ENCODE measurements at places on chromosomes 4 and X. TPM values are rescaled to one million over a fixed set of nuclear protein-coding genes. Genes with fewer than 3 reads are reported as not detected.

Gene ITM2A
- 28.8 TPM for polyA plus RNA-seq

Gene NDST4
- polyA plus RNA-seq, result not detected

Gene NOX1
- polyA plus RNA-seq, result not detected

Gene LRCH2
- 0.86 TPM for polyA plus RNA-seq

Gene ZIC3
- not detected for polyA plus RNA-seq

Gene NEIL3
- not detected for polyA plus RNA-seq

Gene PPP2R2C
- 0.39 TPM for polyA plus RNA-seq

Gene JAKMIP1
- polyA plus RNA-seq, result not detected

DNA sequence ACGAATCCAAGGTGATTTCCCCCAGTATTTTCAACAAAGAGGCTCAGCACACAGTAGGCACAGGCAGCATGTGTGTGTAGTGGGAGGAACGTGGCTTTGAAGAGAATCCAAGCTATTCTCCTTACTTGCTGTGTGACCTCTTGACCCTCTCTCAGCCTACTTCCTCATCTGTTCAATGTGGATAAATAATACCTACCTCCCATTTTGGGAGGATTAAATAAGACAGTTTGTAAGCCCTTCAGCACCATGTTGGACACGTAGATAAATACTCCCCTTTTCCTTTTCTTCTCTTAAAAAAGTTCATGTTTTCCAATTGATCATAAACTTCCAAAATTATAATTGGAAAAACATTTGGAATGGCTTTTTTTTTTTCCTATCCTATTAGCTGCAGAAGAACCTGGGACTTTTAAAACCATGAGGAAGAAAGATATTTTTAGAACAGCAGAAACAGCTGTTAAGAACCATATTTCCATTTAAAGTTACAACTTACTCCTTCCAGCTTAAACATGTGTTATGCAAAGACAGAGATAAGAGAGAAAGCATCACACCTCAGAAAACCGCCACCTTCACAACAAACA, 56.1 kb upstream of the TMEM131L start:
- no peak for DNase-seq

DNA sequence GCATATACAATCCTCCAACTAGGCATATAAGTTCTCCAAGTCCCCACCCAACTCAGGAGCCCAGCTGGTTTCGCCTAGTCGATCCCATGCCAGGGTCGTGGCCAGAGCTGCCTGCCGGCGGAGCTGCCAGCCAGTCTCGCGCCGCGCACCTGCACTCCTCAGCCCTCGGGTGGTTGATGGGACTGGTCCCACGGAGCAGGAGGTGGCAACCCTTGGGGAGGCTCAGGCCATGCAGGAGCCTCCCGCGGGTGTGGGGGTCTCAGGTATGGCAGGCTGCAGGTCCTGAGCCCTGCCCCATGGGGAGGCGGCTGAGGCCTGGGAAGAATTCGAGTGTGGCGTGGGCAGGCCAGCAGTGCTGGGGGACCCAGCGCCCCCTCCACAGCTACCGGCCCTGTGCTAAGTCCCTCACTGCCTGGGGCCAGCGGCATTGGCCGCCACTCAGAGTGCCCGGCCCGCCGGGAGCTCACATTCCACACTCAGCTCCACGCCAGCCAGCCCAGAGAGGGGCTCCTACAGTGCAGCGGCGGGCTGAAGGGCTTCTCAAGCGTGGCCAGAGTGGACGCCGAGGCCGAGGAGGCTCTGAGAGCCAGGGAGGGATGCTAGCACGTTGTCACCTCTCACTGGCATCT, 1086.4 kb upstream of the PCDH10 start:
- peak; percentile 72 for DNase-seq

DNA sequence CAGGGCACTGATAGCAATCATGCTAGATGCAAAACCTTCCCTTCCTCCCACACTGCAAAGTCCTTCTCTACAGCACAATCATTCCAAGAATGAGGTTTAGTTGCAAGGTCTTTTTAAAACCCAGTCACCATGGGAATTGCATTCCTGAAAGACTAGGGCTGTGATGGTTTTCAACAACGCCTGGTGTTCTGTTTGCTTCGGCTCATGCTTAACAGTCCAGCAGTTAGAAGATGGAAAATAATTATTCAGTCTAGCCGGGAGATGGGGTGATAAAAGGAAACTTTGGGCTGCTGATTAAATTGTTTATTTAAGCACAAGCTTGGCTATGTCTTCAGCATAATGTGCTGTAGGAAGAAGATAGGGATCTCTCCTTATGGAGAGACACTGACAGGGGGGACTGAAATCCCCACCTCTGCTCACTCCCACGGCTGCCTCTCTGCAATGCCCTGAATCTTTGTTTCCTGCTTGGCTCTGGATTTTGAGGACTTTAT, 211.4 kb downstream of the MID1IP1 start:
- DNase-seq, result no peak

GRCh38 chrX:70664726-70665125, 220.1 kb downstream of the DLG3 start:
- no peak for DNase-seq

DNA sequence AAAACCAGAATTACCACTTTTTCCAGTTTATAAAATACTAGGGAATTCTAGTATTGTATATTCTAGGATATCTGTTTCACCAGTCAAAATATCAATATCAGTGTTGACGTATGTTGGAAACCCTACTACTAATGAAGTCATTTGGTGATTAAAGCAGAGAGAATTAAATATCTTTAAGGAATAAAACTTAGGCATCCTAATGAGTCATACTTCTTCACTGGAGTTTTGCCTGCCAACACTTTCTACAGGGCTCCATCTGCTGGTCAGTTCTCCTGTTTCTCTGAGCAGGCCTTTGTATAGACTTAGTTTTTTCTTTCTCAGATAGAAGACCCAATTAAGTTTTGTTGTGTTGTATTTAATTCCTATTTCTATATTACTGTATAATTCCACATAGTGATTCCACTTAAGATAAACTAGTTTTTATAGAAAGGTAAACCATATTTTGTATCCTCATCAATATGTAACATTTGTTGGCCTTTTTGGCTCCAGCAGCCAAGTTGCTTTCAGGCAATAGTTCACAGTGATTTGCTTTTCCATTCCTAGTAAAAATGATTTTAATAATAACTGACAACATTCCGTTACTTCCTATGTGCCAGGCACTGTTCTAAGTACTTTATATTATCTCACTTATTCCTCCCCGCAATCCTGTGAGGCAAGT, 3.5 kb downstream of the AP1AR start:
- DNase-seq, result peak; percentile 46

- DNase-seq, result no peak
These were observed 146.7 kb upstream of the VCX3A start for GRCh38 chrX:6681521-6682145.

- DNase-seq, result no peak
These were observed at the start of gene AMER1 for GRCh38 chrX:64205441-64205734. Gene AMER1 (minus strand): TSS chrX:64205708. CDS start chrX:64193286, 12,422 bp downstream.

- DNase-seq, result no peak
These were observed 43.1 kb upstream of the LSM6 start for GRCh38 chr4:146132445-146132844.

DNA sequence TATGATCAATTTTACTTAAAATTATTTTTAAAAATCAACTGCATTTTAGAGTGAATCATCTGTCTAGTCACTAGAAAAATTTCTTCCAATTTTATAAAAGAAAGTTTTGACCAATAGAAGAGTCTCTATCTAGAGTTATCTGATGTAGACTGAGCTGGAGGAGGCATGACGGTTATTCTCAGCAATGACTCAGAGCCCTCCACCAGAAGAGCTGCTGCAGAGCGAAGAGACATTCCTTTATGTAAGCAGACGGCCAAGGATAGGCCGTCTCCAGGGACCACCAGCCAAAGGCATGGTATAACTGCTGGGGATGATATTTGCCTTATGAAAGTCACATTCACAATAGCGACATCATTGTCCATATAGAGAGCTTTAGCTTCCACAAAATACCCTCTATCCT, 23.0 kb downstream of the LDB2 start:
- no peak for DNase-seq

DNA sequence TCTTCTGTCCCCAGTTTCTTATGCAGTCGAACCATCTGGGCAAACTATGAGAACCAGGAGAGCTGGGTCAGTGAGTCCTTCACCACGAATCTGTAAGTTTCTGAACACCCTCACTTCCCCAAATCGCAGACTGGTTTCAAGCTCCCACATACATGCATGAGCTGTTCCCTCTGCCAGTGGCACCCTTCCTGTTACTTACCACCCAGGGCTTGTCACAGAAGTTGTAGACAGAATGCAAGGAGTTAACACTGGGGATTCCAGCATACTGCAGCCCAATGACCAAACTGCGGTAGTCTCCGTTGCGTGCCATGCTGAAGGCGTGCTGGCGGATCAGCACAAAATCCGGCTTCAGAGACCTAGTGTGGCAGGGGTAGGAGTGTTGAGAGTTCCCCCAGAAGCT, 14.6 kb downstream of the SYN1 start:
- no peak for DNase-seq

DNA sequence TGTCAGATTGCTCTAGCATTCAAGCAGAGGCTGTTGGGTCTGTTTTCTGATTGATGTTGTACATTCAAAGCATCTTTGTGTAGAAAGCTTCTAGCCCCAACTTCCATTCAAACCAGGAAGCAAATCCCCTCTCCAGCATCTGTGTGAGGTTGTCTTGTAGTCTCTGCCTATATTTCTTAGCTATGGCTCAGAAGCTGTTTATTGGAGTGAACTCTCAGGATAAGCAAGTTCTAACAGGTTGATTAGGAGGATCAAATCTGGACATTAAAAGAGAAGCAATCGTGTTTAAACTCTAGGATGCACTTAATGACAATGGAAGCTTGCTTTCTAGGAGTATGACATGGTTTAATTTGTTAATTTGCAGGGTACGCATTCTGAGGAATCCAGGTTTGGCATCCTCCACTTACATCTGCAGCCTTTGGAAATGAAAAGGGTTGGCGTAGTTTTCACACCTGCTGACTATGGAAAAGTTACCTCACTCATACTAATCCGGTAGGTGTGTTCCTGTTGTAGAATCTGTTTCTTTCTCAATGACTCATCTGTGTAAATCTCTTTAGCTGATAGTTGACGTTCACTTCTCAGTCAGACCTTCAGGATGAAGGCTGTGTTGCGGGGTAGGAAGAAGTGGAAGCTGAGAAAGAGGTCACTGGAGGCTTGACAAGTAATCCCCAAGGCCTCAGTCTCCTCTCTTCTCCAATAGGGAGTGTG, 88.0 kb upstream of the TLR2 start:
- DNase-seq, result no peak

DNA sequence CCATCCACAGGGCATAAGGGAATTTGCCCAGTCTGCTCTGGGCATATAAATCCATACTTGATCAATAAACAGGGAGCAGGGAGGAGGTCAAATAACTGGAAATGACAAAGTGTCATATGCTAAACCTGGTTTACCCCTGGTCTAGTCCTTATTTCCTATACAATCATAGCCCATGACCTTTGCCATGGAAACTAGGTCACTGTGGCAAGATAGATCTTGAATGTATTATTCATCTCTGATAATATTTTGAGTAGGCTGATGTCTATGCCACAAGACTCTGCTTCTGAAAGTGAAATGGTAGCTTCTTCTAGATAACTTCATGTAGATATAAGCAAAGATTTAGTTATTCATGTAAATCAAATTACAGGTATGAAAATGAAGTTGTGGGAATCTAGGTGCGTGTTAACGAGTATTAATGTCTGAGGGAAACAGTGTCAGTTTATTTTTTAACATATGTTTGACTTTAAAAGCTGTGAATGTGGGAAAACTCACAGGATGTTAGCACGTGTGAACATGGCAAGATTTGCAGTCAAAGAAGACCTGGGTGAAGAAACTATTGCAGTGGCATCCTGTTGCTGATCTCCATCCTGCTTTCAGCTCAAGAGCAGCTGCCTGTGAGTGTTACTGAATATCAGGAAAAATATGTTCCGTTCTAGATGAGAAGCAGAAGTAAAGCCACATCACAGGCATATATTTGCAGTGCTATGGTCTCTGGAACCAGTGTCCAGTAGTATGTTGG, 81.8 kb upstream of the NDP start:
- no peak for DNase-seq

- no peak for DNase-seq
These were observed 124.7 kb upstream of the CPEB2 start for GRCh38 chr4:14877246-14878225.

GRCh38 chr4:17761062-17761461, 20.4 kb downstream of the FAM184B start:
- no peak for DNase-seq
